G401 (cell line): ENCODE measurements at places on chromosomes 4 and X. TPM values are rescaled to one million over a fixed set of nuclear protein-coding genes. Genes with fewer than 3 reads are reported as not detected.

DNA sequence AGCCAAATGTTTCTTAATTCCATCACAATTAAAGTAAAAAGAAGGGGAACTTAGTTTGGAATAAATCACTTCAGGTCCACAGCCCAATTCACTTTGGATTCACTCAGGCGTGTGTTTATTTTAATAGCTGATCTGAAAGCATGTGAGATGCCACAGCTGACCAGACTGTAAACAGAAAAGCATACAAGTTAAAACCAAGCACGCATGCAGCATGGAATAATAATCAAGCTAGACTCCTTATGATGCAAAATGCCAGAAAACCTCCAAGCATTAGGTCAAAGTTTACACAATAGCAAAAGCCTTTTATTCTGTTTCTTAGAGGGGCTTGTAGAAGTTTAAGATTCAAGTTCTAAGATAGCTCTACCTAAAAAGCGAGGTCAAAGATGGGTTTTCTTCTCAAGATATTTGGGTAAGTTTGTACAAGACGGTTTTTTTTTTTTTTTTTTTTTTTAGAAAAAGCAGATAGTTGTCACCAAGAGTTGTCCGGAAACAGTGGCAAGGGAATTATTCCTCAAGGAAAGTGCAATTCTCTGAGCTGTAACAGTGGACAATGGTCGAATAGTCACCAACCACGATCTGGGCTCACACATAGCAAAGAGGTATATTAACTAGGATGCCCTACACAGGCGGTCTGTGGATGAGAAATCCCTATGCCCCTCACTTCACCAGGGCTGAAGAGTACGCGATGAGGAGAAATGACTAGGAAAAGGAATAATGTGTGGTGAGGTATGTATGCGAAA is 763 bp upstream of the PRRG1 start:
- no peak for DNase-seq

DNA sequence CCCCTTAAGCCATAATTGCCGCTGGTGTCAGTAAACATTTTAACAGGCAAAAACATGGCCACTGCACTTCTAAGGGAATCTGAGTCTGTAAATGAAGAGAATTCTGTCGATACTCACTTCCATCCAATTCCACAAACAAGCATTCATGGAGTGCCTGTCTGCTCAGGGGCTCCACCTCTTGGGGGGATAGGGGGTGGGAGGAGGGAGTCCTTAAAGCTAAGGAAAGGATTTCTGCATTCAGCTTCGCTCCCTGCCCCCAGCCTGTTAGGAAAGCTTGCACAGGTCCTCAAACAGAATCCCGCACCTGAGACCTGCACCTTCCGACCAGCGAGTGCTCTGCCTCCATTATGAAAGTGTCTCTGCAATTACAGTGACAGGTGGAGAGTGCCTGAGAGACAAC is 130.2 kb upstream of the KIT start:
- no peak for DNase-seq

GRCh38 chrX:87874043-87874442 is 356.4 kb downstream of the KLHL4 start:
- no peak for DNase-seq

DNA sequence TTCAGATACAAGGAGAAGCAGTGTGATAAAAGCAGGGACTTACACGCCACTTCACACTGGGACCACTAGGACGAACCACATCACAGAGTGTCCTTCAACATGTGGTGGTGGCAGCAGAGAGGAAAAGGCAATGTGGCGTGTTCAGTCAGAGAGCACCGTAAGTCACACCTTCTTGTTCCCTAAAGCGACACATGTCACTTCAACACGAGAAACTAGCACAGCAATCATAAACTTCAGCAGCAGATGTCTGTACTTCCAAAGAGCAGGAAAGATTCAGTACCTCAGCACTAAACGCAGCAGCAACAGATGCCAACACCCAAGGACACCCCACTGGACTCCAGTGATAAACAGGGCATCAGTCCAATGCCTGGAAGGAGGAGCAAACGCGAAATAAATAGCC is 96.7 kb downstream of the AREG start:
- DNase-seq = no peak

The MSANTD1 gene
- 0.20 TPM in 1 of 2 replicates, not detected in the other for total RNA-seq

The ATOH1 gene
- total RNA-seq = not detected in 2 replicates

The SPIN2A gene
- total RNA-seq = not detected in 2 replicates

The ANKRD17 gene
- total RNA-seq = 38.7 and 50.5 TPM in 2 replicates

The PJA1 gene
- 5.3 and 8.1 TPM in 2 replicates for total RNA-seq
